ENCODE measurements at places on chromosomes 6 and 20.

DNA sequence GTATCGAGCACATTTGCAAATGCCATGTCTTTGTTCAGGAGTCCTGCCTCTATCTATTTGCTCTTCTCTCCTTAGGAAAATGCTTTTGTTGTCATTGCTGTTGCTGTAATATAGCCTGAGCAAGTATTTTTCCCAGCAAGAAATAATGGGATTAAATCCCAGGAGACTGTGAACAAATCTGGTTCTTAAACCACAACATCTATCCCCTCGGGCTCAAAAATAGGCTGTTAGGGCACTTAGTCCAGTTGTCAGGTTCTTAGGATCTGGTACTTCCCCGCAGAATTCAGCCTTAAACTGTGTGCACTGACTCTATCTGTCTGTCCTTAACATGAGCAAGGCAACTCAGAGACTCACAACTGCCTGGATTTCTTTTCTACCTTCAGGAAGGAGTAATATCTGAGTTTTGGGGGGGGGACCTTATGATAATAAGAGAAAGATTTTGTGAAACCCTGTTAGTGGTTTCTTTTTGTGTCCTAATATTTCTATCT lies 437.5 kb downstream of the HTR1B start:
- DNase-seq = no peak

DNA sequence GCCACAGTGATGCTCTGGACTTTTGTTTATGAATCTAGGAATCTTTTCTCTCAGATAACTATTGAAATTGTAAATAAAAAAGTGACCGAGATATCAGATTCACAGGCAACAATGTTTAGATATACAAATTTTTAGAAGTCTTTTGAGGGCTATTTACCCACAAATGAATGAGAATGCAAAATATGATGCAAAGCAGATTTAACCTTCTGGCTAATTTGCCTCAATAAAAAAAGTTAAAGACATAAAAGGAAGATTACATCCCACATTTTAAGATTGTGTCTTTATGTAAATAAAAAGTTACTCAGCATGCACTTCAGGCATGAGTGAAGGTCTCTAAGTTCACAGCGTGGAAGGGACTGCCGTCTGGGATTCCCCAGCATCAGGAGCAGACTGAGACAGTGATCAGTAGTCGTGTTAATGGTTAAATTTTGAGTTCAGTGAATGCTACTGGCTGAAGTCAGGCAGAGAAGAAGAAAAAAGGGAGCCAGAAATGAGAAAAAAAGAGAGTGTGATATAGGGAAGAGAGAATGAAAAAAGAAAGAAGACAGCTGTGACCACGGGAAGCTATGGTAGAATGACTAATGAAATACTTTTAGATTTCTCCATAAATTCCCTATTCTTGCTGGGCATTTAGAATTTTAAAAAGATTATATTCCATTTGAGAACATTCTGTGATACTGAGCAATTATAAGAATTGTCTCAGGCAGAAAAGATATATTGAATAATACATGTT lies 93.6 kb downstream of the MYB start:
- no peak for DNase-seq

- DNase-seq = no peak
Measured at GRCh38 chr6:40894962-40895799, 143.8 kb downstream of the UNC5CL start.

DNA sequence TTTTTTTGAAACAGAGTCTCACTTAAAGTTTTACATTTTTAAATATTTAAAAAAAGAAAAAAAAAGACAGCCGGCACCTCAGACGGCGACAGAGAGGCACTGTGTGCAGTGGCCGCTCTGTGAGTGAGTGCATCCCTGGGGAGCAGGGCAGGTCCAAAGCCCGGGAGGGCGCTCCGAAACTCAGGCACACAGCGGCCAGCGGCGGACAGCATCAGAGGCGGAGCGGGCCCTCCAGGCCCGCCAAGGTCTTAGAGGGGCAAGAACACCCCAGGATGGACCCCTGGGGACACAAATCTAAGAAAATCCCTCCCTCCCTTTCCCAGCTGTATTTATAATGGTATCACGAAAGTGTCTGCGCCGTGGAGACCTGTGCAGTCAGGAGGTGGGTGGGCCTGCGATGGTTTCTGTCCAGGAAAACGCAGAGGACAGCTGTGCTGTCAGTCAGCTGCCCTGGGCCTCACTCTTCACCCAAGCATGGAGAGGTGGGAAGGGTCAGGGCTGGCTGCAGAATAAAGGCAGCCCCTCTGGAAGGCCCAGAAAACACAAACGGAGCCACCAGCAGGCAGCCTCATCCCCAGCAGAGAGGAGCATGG lies 43.8 kb downstream of the TAF4 start:
- no peak for DNase-seq

GRCh38 chr6:45741437-45742171 lies 274.1 kb downstream of the CLIC5 start:
- DNase-seq = no peak

- DNase-seq = no peak
Measured at GRCh38 chr6:99276747-99277146, 72.7 kb downstream of the FAXC start.

DNA sequence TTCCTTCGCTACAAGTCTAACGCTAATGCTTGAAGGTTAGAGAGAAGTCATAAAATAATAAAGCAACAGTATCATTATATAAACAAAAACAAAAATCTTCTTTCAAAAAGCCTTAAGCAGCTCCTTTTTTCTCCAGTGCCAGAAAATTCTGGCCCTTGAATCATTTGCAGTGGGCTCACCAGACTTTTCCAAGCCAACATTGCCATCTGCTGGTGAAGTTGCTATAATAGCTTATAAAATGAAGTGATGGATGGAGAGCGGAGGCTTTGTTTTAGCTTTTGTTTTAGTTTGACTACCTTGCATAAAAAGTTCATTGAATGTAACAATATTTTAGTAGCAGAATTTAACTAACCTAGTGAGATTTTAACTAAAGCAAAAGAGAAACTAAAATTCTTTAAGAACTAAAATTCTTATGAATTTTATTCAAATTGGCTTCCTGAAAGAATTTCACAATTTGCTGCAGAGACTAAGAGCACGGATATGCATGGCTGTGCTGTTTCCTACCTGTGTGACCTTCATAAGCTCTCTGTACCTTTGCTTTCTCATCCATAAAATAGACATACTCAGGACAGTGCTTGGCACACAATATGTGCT lies 44.8 kb upstream of the SLC2A12 start:
- DNase-seq = peak; percentile 53

DNA sequence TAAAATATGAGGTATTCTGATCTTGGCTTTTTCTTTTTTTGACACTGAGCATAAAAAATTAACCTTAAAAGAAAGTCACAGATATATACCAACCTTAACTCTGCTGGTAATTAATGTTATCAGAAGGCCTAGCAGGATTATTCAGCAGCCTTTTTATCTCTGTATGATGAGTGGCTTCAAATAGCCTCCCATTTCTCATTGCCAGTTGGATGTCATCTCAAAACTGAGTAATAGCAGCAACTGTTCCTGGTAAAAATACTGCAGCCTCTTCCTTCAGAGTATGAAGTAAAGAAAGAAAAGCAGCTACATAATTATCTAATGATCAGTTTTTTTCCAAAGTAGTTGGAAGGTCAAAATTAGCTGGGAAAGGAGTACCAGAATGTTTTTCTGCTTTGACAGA lies 24.9 kb upstream of the HDGFL1 start:
- DNase-seq = no peak

DNA sequence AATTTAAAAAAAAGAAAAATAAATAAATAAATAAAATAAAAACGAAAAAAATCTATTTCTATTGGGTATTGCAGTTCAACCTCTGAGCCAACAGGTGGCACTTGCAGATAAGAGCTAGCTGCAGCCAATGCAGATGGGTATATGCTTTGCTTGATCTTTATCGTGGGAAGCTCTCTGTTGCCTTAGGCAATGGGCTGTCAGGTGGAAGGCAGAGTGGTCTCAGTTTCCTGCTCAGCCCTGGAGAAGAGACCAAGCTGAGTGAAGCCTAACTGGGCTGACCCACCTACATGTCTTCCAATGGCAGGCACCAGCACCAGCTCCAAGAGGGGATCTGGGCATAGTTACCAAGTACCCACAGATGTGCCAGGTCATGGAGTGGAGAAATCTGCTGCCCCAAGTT lies 95.0 kb downstream of the AK9 start:
- peak; percentile 44 for DNase-seq

- no peak for DNase-seq
Measured at GRCh38 chr20:24617080-24617432, 147.6 kb downstream of the SYNDIG1 start.

DNA sequence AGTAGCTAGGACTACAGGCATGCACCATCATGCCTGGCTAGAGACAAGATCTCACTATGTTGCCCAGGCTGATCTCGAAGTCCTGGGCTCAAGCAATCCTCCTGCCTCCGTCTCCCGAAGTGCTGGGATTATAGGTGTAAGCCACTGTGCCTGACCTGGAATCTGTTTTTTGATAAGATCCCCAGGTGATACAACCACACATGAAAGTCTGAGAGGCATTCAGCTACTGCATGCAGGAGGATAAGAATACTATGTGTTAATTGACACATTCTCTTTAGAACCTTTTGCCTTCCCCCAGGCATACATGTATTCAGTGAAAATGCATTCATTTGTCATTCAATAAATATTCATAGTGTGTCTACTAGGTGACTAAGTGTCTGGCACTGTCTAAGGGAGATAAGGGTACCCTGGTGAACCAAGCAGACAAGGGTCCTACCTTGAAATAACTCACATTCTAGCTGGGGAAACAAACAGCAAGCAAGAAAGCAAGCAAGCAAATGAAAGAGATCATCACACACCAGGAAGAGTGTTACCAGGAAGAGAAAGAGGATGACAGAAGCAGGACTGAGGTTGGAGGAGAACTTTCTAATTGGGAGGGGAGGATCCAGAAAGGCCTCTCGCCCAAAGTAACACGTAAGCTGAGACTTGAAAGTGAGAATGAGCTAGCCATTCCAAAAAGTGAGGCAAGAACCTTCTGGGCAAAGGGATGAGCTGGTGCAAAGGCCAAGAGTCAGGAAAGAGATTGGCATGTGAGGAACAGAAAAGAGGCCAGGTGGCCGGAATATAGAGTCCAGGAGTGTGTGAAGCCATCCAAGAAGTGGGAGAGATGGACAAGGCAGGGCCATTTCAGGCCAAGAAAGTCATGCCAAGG lies 6.5 kb downstream of the GFOD1 start:
- DNase-seq = no peak

- no peak for DNase-seq
Measured at GRCh38 chr6:82251942-82252341, 4.4 kb upstream of the IBTK start.

DNA sequence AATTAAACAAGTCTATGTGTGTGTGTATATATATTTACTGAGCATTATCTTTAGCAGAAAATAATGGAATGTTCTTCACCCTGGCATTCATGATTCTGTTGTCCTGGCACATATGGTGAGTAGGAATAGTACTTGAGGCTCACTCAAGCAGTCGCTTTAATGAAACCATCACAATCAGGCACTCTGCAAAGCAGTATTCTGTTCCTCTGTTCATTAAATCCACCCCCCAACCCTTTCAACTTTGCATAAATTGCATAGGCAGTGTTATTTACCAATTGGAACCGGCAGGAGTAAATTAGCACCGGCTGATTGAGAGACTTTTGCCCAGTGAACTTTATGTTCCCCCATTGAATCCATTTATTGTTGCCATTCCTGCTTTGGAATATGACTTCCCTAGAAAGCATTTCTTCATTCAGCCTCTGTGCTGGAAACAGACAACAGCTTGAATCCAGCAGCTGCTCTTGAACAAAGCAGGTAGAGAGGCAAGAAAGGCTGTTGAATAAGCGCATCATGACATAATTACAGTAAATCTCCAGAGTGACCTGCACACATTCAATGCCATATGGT lies 268.0 kb upstream of the RNF217 start:
- peak; percentile 75 for DNase-seq

GRCh38 chr6:45105170-45105820 lies 222.8 kb upstream of the RUNX2 start:
- DNase-seq = no peak

DNA sequence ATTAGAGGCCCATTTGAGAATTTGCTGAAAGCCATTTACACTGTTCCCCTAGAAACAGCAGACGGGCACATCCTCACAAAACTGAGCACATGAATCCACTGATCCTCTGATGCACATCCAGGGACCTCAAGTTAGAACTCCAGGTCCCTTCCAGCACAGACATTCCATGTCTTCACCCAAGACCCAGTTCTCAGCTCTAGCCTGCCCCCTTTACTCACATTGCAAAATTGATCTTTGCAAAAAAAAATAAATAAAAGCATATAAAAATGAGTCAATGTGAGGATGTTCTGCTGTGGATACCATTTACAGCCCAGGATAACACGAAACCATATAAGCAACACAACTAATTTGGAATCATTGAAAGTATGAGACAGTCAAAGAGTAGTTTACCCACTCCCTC lies 458.2 kb upstream of the JARID2 start:
- DNase-seq = no peak

DNA sequence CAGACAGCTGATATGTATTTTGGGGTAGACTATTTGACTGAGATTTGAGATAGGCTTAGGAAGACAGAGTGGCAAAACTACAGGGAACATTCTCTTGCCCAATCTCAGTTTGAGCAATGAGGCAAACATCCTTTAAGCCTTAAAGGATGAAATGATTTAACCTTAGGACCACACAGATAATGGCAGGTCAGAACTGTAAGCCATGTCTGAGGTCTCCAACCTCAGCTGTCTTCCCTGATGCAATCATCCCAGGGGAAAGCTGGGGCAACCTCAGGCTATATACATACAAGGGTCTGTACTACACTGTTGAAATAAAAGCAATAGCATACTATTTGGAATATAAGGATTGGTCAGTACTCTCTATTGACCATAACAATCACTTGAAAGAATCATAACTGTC lies 83.8 kb upstream of the NUP153 start:
- no peak for DNase-seq

DNA sequence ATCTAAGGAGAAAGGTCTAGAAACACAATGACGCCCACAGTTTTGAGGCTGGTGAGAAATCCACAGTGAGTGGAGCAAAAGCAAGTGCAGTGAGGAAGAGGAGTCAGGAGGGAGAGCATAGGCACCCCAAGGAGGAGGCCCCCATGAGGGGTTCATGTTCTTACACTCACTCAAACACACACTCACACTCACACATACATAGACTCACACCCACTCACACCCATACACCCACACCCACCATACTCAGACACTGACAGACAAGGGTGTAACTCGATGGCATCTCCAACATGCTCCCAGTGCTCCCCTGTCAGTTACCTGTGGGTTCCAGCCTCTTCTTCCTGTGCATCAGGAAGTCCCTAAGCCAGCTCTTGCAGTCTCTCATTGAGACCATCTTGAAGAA lies 3.8 kb downstream of the ULBP3 start:
- DNase-seq = no peak

- no peak for DNase-seq
Measured at GRCh38 chr6:158207422-158207788, 39.3 kb downstream of the GTF2H5 start.
